Activated naive CD4-positive, alpha-beta T cell treated with anti-CD3 and anti-CD28 coated beads, Interleukin-2, amount 50 U/mL, for 72 hours (primary cell): ENCODE measurements at places on chromosomes 2 and 18. TPM values are rescaled to one million over a fixed set of nuclear protein-coding genes. Genes with fewer than 3 reads are reported as not detected.

GREB1L gene
- not detected for total RNA-seq

ICOS gene
- 54.4 TPM for total RNA-seq

GRCh38 chr2:67825476-67825875 is 237.3 kb downstream of the C1D start:
- no peak for DNase-seq

DNAJC5G gene
- not detected for total RNA-seq

DNA sequence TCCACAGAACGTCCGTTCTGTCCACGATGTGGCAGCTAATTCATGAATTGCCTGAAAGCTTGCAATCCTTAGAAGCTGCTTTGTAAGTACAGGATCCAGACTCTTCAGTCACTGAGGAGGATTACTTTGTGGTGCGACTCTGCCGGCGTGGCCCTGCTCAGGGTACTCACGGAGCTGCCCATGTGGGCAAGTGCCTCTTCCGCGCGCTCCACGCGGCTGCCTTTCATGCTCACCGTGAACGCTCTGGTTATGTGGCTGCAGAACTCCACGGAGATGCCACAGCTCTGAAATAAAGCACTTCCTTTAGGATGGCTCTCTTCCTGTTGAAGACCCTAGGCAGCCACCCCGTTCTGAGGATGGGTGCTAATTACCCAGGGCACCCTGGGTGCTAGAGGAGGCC is 31.0 kb downstream of the RMC1 start:
- DNase-seq: no peak
